Skin of body (tissue), 3 donors: ENCODE measurements at places on chromosomes 4 and X.

- DNase-seq, result no peak
Measured at GRCh38 chr4:13970349-13970748, 342.8 kb upstream of the BOD1L1 start.

DNA sequence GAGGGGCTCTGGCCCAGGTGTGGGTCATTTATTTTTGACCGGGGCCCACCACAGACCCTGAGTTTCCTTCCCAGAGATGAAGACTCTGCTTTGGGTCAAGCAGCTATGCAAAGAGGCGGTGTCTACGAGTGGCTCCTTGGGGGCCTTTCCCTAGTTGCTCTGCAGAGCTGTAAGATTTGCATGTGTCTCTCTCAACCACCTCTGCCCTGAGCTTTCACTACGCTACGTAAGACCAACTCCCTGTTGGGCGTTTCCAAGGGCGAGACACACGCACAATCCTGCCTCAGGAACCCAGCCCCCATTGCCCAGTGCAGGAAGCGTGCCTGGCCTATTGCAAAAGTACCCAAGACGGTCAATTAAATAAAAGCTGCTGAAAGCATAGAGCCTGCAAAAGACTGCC is 10.0 kb upstream of the ANOS1 start:
- DNase-seq, result no peak

GRCh38 chr4:11640584-11640983 is 211.9 kb upstream of the HS3ST1 start:
- DNase-seq, result no peak

DNA sequence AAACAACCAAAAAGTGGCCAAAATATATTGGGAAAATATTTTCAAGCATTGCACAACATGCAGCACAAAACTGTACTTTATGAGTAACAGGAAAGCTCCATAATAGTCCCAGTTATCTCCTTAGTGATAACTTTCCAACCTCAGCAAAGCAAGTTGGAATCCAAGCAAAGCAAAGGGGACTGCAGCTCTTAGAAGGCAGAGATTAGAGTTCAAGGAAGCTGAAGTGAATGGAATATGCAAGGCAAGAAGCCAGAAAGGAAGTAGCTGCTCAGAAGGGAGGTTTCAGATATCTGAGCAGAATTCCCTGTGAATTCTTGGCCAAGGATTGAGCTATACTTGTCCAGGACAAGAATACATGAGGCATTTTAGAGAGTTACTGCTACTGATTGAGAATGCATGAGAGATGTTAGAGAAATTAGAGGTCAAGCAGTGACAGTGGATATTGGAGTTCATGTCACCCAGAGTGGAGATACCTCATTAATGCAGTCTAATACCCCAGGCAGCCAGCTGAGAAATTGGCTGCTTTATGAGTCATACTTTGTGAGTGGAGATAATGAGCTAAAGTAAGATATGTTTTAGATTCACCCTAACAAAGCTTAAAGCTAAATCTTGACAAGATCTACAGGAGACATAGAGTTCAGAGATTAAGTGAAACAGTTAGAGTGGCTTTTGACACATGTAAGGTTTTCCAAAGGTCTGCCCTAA is 102.8 kb downstream of the INPP4B start:
- DNase-seq, result no peak

GRCh38 chr4:128635141-128635954 is 174.2 kb upstream of the JADE1 start:
- DNase-seq, result no peak

- no peak for DNase-seq
Measured at GRCh38 chr4:138162259-138162658, 79.9 kb downstream of the SLC7A11 start.

- DNase-seq, result no peak
Measured at GRCh38 chr4:42643685-42644084, 13.2 kb downstream of the ATP8A1 start.

DNA sequence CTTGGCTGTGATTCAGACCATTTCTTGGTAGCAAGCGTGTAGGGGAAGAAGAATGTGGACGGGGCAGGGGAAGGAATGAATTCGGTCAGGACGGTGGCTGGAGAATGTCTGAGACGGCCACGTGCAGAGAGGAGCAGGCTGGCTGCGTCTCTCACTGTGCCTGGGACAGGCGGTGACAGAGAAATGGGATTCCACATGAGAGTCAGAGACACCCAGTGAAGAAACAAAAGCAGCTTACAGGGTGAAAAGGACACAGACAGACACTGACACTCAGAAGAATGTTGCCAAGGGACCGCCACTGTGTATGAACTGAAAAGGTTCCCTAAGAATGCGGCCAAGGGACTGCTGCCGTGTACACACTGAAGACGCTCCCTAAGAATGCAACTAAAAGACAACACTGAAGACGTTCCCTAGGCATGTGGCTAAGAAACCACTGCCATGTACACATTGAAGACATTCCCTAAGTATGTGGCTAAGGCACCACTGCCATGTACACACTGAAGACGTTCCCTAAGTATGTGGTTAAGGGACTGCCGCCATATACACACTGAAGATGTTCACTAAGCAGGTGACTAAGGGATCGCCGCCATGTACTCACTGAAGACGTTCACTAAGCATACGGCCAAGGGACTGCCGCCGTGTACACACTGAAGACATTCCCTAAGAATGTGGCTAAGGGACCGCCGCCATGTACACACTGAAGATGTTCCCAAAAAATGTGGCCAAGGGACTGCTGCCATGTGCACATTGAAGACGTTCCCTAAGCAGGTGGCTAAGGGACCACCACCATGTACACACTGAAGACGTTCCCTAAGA is 49.1 kb downstream of the DHRSX start:
- DNase-seq, result no peak

- peak; percentile 33 for DNase-seq
Measured at GRCh38 chr4:153661215-153661822, 22.8 kb upstream of the TLR2 start.

- DNase-seq, result peak; percentile 83
Measured at GRCh38 chr4:137532869-137533236, 559 bp upstream of the PCDH18 start.

DNA sequence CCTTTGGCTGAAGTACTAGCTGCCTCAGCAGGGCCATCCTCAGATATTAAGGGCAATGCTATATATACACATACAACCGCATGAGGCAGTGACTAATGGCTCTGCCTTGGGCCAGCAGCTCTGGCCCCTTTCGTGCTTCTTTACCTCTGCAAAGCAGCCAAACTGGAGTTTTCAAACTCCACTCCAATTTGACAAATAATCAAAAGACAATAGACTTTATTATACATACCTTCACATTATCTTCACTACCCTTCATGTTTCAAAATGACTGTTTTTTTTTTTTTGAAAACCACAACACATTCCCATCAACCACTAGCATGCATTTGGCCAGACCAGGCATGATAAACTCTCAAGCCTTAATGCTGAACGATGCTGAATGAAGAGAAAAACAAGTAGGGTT is 187.7 kb downstream of the ENOX2 start:
- DNase-seq, result no peak

DNA sequence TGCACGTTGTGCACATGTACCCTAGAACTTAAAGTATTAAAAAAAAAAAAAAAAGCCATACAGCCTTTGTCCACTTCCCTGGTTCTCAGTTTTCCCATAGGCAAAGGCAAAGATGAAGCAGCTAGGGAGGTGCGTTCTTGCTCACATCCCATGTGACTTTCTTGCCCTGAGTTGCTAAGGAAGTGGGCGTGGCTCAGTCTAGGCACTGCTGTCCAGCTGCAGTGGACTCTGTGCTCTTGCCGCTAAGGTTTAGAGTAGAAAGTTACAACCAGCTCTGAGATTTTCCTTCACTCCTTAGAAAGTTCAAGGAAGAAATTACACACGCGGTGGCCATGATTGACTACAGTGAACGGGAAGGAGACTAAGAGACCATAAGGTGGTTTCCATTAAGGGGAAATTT is 144.7 kb downstream of the NAA11 start:
- DNase-seq, result no peak

DNA sequence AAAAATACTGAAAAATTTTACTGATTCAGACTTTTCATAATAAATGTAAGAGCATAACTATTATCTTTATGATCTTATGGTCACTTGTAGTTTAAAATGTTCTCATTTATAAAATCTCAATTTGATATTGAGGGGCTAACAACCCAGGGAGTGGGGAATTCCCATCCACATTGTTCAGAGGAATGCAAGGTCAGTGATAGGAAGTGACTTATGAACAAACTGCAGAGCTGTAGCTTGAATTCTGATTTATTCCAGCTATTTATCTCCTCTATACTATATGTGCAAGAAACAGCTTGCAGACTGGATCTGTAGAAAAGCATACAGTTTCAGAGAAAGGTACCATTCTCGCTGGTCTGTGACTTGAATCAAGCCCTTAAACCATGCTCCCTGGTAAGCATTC is 61.6 kb downstream of the SEC24D start:
- no peak for DNase-seq

DNA sequence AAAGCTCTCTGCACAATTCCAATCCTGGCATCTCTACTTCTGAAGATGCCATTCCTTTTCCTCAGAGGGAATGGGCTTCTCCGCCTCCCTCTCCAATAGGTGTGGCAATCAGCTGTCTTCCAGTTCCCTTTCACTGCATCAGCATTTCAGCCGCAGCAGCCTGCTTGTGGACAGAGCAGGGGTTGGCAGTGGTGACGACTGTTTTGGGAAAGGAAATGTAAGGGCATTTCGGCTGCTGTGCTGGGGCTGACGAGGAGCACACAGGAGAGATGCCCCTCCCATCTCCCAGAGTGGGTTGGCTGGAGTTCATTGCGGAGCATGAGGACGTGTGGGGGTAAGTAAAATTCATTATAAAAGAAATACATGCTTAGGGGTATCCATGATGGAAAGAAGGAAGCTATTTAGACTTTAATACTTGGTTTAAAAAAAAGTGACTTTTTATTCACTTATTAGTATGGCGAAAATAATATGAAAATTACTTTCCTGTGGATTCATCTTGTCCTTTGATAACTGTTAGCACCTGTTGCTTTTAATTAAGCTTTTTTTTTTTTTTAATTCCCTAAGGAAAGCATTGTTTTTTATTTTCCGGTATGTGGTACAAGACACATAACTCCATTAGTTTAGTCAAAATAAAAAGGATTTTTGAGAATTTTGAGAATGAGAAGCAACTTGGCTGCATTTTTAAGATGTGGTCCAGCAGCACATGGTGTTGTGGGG is at the start of gene LIMCH1:
LIMCH1 (plus strand) TSS at position 141 of the 717 bp plus-strand sequence. CDS start 67,839 bp downstream, outside the sequence.
- DNase-seq, result no peak

GRCh38 chr4:12487000-12487399 is 997.1 kb downstream of the RAB28 start:
- DNase-seq, result no peak

DNA sequence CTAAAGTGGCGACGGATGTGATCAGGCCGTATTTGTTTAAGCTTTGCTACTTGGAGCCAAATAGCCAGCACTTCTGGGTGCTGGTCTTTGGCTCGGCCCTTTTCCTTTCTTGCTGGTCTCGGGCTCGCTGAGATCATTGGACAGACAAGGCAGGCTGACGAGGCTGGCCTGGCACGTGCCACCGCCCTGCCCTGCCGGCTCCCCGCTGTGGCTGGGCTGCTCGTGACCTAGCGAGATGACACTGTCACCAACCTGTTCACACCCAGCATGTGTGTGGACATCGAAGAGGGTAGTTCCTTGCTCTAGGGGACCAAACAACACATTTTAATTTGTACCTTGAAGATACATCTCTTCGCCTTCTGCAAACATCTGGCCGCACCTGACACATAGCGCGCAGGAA is 98.0 kb downstream of the ABLIM2 start:
- no peak for DNase-seq

DNA sequence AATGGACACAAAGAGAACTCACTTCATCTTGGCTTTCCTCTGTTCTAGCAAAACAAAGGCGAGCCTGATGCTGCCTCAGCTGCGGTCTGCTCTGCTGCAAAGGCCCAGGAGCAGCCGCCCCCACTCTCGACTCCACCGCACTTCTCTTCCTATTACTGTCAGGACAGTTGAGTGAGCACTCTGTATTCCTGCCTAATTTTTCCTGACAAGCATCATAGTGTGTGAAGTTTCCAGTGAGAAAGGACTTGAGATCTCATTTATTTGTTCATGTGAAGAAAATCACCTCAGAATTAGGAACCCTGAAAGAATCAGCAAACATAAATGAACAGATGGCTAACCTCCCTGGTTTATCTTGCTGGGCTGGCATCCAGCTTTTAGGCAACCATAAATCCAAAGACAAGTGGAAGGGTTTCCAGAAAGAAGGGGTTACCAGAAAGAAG is 15.6 kb downstream of the SCARB2 start:
- peak; percentile 55 for DNase-seq

- no peak for DNase-seq
Measured at GRCh38 chr4:73223258-73223650, 35.3 kb downstream of the ANKRD17 start.

GRCh38 chr4:152408514-152409327 is 127.2 kb downstream of the FBXW7 start:
- no peak for DNase-seq

GRCh38 chr4:86543560-86544309 is 50.4 kb upstream of the PTPN13 start:
- DNase-seq, result no peak

GRCh38 chrX:104013606-104014005 is at the start of gene H2BW1:
Gene H2BW1, minus strand, starts transcription at chrX:104013708. Its CDS starts 132 bp downstream, at chrX:104013576.
- DNase-seq, result no peak

DNA sequence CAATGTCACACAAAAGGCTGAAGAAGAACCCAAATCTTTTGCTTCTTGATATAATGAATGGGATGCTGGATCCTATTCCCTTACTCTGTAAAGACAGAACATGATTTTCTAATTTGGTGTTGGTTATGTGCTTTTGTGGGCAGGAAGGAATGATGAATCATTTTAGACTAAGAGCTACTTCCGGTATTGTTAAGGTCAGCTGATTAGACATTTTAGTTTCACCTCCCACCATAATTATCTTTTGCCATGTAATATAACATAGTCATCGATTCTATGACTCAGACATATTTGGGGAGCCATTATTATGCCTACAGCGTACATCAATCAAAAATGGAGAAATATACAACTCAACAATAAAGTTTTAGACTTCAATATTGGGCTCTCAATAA is 265.3 kb downstream of the ZNF674 start:
- no peak for DNase-seq

DNA sequence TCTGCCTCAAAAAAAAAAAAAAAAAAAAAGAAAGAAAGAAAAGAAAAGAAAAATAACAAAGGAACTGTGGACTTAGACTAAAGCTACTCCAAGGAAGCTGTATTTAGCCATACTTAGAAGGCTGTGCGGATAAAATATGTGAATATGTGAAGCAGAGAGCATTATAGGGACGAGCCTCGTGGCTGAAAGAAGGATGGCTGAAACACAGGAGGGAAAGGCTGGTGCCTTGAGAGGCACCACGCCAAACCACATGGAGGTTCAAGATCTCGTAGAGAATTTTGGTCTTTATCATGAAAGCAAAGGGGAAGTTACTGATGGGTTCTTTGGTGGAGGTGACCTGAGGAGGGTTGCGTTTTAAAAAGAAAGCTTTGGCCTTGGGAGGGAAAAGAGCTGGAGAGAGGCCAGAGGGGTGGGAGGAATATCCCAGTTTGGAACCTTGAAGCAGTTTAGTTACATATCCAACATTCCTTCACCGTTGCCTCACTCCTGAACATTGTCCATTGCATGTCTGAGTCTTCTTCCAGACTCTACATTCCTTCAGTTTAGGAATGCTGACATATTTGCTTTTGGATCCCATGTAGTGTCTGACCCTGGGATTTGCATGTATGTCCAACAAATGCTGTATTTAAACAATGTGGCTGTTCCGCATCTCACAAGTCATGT is 82.5 kb downstream of the CPE start:
- peak; percentile 91 for DNase-seq

GRCh38 chr4:125140966-125141495 is 173.7 kb upstream of the FAT4 start:
- no peak for DNase-seq

- DNase-seq, result no peak
Measured at GRCh38 chr4:185774131-185774653, 37.8 kb downstream of the SORBS2 start.

GRCh38 chr4:39820186-39820585 is 122.2 kb downstream of the UBE2K start:
- no peak for DNase-seq

- DNase-seq, result no peak
Measured at GRCh38 chrX:156003486-156004185, 6.1 kb downstream of the IL9R start.
